RCC 7860 (cell line): ENCODE measurements at places on chromosomes 16 and 17.

DNA sequence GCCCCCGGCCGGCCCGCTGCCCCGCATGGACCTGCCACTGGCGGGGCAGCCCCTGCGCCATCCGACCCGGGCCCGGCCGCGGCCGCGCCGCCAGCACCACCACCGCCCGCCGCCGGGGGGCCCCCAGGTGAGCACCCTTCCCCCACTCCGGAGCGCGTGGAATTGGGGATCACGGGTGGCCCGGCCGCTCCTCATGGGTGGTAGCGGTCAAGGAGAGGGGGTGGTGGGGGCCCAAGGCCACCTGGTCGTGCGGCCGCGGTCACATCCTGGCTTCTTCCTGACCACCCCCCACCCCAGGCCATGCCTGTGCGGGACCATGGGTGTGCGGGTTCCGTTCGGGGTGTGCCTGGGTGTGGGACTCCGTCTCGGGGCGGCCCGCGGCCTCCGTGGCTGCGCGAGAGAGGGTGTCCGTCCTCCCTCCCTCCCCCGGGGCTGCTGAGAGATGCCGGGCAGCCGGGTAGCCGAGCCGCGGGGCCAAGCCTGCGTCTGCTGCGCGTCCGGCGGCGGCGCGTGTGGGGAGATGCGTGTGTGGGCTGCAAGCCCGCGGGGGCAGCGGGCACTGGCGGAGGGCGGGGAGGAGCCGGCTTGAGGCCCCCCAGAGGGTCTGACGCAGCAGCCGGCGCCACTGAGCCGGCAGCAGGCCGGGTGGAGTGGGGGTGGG is 6.8 kb downstream of the ACD start:
- DNase-seq, result peak; percentile 6

- DNase-seq, result peak; percentile 73
Observed at GRCh38 chr17:36935671-36936454, 1.4 kb upstream of the LHX1 start.

- DNase-seq, result no peak
Observed at GRCh38 chr17:16987066-16987829, 15.3 kb upstream of the TNFRSF13B start.

GRCh38 chr17:1745513-1746020 is 2.9 kb downstream of the SERPINF2 start:
- DNase-seq, result no peak

DNA sequence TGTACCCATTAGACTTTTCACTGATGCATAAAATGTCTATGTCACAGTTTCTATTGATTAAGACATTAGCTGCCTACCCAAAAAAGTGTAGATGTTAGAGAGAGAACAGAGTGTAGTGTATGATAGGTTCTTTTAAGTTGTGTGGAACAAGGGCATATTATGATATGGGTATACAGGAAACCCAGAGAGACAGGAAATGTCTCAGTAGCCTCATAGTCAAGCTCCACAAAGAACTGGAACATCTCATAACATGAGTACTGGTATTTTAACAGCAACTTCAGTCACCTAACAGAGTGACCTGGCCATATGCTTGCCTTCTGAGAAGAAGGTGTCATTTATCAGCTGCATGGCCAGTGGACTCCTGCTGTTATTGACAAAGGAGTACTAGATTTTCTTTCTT is 128.1 kb downstream of the RGS9 start:
- DNase-seq, result no peak

- DNase-seq, result no peak
Observed at GRCh38 chr17:69822314-69822875, 252.6 kb upstream of the KCNJ16 start.

- peak; percentile 35 for DNase-seq
Observed at GRCh38 chr17:79042421-79043190, 18.6 kb downstream of the C1QTNF1 start.

GRCh38 chr16:29736112-29736511 is 9.7 kb downstream of the C16orf54 start:
- DNase-seq, result no peak
